ENCODE measurements at places on chromosomes 4 and X. TPM values are rescaled to one million over a fixed set of nuclear protein-coding genes. Genes with fewer than 3 reads are reported as not detected.

GRCh38 chrX:40035726-40036125, 62.0 kb downstream of the BCOR start:
- DNase-seq = no peak

DNA sequence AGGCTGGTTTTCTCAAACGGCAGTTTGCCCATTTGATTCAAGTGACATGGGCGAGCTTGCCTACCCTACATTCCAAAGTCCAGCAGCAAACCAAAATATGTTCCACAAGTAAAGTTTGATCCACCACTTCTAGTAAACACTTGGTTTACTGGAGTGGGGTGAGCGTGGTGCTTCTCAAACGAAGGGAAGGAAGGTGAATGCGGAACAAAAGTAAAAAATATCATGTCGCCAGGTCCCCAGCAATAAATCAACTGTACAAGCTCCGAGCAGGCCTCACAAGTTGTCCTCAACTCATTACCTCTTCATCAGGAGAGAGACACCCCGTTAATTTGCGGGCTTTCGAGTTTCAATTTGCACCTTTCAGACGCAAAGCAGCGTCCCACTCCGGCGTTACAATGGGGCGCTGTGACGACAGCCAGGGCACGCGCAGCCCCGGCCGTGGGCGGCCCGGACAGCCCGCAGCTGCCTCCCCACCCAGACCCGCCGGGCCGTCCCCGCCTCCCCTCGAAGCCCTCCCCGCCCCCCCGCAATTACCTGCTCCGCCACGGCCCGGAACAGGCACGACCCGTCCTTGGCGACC, 1.0 kb downstream of the OTUD4 start:
- no peak for DNase-seq

- no peak for DNase-seq
Measured at GRCh38 chrX:6169407-6169806, 59.3 kb downstream of the NLGN4X start.

DNA sequence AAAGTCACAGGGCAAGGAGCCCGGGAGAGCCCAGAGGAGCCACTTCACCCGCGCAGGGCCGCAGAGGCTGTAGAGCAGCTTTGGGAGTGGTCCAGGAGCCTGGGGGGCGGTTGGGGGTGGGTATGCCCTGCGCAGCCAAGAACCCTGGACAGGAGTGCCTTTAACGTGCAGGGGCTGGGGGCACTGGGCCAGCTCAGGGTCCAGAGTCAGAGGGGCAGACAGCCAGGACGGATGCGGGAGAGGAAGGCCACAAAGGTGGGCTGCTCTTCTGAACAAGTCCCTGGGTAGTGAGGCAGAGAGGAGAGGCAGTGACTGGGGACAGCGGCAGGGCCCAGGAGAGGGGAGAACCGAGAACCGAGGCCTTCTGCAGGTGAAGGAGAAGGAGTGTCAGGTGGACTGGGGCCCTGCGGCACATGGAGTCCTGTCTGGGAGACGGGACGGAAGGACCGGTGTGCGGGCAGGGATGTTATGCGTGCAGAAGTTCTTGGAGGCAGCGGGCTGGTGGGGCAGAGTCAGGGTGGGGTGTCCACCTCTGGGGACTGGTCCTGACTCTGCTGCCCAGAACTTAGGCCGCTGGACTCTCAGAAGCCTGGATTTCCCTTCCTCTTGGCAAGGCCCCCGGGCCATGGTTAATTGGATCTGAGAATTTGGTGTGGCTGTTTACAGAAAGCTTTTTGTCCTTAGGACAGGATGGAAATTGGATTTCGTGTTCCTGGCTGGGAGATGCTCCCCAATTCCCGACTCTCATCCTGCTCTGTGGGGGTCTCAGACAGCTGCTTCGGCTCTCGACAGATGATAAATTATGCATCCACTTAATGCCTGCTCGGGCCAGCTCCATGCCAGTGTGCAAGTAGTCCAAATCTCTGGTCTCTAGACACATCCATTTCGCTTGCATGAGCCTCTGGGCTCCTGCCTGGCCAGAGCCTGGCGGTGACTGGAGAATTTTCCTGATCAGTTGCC, 31.9 kb downstream of the ADRA2C start:
- no peak for DNase-seq

DNA sequence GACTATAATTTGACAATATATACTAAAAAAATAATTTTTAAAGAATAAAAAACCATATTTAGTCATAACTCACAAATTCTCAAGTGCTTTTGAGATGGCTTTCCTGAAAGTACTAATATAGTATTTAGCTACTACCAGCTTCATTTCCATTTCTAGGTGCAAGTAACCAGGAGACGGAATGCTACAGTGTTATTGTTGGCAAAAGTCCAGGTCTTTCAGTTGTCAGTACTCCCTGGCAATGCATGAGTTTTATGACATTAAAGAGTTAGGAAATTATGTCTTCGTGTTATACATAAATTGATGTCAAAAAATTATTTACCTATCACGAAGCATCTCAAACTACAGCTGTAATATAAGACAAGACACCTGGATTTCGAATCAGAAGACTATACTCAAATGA, 45.0 kb downstream of the TMEM47 start:
- no peak for DNase-seq

DNA sequence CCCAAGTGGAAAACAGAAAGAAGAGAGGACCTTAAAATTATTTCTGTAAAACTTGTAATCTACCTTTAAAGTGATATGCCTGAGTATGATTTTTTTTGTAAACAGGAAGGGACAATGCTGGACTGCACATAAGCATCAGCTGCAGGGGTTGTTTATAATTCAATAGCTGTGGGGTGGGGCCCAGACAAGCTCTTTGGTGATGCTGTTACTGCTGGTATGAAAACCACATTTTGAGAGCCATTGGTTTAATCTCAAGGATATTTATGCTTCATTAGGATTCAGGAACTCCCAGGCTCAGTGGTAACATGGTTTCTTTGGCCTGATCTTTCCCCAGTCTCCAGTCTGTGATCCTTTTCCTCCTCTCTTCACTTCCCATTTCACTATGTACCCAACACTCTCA, 34.3 kb upstream of the GRPR start:
- DNase-seq = no peak

- DNase-seq = no peak
Measured at GRCh38 chr4:152225680-152226079, 310.2 kb downstream of the FBXW7 start.

DNA sequence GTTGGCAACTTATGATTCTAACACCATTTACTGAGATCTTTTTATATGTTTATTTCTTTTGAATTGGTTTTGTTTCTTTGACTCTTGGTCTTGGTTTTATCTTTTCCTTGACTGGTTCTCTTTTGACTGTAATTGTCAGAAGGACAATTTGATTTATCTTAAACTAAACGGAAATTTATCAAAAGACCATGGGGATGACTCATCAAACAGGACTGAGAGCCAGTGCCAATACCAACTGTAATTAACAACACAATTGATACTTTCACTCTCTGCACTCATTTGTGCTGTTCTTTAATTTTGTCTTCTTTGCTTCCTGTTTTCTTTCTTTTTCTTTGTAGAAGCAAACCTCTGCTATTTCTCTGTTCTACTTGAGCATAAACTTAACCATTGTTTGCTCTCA, 776.8 kb downstream of the CCSER1 start:
- DNase-seq = no peak

DNA sequence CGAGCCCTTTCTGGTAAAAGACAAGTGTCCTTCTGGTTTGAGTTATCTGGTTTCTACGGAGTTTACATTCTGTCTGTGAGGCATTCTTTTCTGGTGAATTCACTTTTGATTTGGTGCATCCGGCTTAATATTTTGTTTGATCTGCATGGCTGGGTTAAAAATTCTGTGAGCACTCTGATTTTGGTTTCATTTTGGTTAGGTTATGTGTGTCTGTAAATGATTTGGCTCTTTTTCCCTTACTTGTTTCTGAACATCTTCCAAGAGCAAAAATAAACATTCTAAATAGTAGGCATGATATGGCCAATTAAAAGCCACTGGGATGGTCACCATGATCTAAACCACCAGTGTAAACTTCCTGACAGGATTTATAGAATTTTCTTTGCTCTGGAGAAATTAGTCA, 85.7 kb upstream of the PTPN13 start:
- no peak for DNase-seq

Gene IBSP
- polyA plus RNA-seq = not detected

Gene RASSF6
- polyA plus RNA-seq = 6.6 TPM

Gene SLC2A9
- polyA plus RNA-seq = 11.3 TPM

Gene MSX1
- polyA plus RNA-seq = 0.86 TPM
